ENCODE measurements at places on chromosomes 3 and 15.

DNA sequence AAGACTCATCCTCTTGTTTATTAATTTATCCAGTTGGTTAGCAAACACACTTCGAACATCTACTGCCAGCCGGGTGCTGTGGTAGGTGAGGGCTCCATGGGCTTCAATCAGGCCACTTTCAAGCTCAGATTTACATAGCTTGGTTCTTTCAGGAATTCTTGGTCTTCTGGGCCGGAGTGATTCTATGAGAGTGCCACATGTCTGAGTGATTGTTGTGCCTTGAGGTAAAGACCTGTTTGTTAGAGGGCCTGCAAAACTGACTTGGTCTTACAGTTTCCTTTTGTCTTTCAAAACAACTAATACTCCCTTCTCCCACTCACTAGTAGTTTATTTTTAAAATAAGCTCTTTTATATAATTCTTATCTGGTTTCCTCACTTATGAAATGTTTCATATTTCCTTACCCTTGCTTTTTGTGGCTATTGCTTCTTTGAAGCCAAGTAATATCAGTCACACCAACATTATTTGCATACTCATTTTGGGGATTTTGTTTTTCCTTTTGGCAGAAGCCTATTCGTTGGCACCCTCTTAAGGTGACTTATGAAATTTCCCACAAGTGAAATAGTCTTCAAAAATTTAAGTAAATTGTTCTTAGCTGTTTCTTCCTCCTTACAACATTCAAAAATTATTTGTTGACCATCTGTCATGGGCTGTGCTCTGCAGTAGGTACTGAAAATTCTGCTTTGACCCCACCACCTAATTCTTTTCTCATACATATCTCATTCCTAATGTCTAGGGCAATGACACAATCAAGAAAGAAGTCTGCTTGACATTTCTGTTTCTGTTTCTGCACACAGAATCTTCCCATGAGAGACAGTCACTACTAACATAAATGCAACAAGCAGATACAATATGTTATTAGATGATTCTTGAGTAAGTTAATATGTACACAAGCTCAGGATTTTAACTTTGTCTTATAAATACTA lies 120.2 kb downstream of the LRRC28 start:
- no peak for DNase-seq

DNA sequence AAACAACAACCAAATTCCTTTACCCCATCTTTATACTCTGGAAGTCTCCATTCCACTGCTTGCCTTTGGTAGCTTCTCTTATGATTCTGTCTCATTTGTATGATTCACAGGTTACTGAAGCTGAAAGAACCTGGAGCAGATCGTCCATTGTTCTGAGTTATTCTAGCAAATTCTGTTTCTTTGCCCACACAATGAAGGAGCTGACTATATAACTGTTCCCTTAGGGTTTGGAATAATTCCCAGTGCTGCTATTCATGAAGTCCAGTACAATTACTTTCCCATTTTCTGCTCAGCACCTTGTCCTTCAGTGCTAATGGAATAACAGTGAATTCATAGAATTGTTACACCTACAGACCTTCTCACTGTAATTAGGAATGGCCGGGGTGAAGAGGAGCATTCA lies 167.8 kb downstream of the CHST2 start:
- DNase-seq, result no peak

DNA sequence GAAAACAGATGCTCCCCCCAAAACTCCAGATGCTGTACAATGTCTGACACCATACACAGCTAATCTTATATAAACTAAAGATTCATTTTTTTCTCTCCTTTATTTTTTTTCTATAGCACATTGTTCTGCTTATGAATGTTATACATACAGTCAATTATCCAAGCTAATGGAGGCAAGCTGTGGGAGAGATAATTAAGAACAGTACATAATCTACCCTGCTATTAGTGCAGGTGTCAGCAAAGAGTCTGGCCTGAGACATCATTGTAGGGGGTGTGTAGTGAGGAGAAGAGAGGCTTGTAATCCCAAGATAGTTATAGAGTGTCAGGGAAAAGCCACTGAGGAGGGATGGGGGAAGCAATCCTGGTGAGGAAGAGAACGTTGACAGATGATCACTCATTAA lies 25.4 kb upstream of the CHMP2B start:
- DNase-seq, result no peak

DNA sequence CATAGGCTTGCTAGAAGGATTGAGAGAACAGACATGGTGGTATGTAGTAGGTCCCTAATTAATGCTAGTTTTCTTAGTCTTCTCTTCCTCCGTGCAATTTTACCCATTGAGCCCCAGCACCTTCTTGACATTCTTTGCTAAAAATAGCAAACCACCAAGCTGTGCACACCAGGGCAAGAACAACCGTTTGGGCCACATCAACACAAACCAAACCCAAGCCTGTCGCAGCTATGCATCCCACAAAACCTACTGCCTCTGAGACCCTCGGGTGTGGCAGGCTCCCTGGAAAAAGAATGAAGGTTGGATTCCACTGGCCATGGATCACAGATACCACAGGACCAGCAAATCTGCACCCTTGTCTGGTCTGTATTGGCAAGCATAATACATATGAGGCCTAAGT lies 27.1 kb downstream of the HEG1 start:
- no peak for DNase-seq

DNA sequence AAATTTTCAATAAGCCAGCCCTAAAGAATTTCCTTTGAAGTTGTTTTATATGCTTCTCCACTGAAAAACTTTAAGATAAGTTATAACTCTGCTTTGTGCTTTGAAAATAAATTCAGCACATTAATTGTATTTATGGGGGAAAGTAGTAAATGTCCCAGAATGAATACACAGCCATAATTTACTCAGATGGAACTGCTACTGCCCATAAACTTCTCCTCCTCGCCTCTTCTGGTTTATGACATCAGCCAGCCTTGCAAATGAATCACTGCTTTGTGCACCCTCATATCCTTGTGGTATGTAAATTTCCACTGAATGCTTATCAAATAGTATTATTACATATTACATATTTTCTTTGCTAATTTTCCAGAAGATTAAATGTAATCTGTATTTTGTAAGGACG lies 302.0 kb downstream of the DIPK2A start:
- no peak for DNase-seq

DNA sequence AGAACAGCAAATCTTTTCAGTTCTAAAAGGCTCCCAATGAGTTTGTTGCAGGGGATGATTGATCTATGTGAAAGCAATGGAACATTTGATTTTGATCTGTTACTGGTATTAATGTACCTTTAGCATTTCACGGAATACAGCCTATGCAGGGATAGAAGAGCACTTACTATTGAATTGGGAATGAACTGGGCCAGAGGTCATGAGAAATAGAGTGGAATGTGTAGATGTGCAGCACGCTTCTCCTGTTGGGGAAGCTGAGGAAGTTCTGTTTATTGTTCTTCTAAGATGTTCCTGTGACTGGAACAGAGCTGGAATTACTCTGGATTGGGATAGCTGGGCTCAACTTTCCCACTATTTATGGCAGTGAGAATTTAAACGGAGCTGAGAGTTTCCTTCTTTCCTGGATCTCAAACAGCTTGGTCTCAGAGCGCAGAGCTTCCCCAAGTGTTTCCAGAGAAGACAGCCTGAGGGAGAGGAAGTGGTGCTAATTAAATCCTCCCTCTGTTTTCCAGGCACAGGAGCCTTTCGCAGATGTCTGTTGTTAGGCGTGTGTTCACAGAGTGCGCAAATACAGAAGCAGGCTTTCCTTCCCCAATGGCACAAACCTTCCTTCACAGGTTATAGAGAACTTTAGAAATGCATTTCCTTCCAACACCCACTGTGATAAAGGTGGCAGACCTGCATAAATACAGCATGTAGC lies 32.5 kb downstream of the TPRG1 start:
- DNase-seq, result no peak

- no peak for DNase-seq
These were observed 30.0 kb upstream of the NR2E3 start for GRCh38 chr15:71780115-71780976.

- DNase-seq, result no peak
These were observed 227.7 kb upstream of the ZPLD1 start for GRCh38 chr3:102207151-102207571.

- no peak for DNase-seq
These were observed 156.2 kb upstream of the MEF2A start for GRCh38 chr15:99409560-99409959.

GRCh38 chr3:185207931-185208746 lies 45.7 kb downstream of the EHHADH start:
- DNase-seq, result no peak

DNA sequence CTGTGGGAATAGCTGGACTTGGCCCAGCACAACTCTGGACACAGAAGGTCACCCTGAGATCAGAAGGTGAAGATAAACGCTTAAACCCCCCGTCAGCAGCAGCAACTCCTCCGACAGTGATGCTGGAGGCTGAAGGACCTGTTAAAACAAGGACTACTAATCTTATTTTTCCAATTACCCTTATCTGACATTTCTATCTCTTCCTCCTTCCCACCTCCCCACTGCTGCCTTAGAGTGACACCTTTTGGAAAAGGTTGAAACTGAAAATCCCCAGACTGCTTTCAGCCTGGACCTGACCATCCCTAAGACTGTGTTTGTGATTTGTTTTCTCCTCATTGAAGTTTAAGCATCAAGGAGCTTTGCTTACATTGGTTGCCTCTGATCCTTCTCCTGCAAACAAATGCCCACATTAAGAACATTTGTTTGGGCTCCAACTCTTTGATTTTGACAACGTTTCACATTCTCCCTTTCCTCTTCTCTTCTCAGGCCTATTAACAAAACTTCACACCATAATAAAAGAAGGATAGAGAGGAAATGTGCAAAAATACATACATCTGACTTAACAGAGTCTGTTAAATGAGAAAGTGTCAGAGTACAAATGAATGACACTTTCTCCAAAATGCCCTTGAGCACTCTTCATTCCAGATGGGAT lies 410.6 kb upstream of the WNT5A start:
- no peak for DNase-seq

DNA sequence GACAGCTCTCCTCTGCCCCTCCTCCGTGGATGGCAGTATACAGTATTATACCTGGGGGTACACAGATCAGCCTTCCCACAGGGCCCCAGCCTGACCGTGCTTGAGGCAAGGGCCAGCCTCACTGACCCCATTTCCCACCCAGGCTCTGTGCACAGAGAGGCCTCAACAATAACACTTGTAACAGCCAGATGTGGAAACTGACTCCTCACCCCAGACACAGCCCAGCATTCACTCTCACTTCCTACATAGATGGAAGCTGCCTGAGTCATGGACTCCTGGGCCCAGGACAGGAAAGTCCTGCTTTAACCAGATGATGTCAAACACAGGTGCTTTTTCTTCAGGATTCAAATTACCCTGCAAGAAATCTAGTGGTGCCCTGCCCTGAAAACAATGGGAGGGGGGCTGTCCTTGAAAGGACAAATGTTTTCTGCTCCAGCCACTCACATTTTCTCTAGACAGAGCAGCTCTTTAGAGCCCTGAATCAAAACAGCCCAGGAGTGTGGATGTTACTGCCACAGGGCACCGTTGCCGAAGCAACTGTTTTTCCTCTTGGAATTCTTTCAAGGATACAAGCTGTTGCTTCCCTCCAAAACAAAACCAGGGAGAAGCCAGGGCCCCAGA lies 16.4 kb downstream of the CCDC12 start:
- no peak for DNase-seq

GRCh38 chr3:72679540-72680198 lies 168.6 kb downstream of the SHQ1 start:
- DNase-seq, result no peak

- DNase-seq, result no peak
These were observed 80.3 kb upstream of the PRTG start for GRCh38 chr15:55823191-55823670.

- DNase-seq, result no peak
These were observed 33.5 kb downstream of the HMCES start for GRCh38 chr3:129312021-129312639.

- DNase-seq, result no peak
These were observed 871.9 kb upstream of the GBE1 start for GRCh38 chr3:82633319-82633718.

- no peak for DNase-seq
These were observed 228.3 kb downstream of the ABHD5 start for GRCh38 chr3:43919029-43919428.

- DNase-seq, result no peak
These were observed 135.7 kb upstream of the IL12A start for GRCh38 chr3:159852821-159853505.

- no peak for DNase-seq
These were observed 63.6 kb downstream of the OSTN start for GRCh38 chr3:191262650-191263049.

DNA sequence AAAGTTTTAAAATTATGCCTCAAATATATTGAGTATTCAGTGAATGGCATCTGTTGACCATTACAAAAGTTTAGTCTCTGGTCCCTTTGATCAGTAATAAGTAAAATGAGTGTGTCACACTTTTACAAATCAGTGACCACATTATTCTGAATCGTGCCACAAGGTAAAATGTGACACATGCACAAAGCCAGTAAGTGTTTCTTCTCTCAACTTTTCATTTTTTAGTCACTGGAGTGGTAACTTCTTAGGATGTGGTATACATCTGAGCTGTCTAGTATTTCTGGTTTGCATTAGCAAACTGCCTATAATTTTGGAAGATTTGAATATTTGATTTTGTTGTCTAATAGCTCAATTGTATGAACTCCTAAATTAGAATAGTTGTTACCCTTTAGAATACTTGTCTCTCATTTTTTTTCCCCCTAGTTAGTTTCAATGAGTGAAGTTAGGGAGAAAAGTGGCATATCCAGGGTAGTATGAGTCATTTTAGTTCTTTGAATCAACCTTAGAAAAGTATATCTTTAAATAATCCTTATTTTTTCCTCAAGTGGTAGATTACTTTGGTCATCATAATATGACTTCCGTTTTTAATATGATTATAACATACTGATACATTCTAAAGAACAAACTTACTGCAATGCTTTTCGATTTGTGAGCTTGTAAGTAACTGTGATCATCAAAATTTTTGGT lies 18.1 kb downstream of the DNAJC13 start:
- no peak for DNase-seq

GRCh38 chr3:103963599-103963998 lies 1403.1 kb upstream of the ALCAM start:
- DNase-seq, result no peak

GRCh38 chr15:68792901-68793766 lies 27.6 kb downstream of the ANP32A start:
- no peak for DNase-seq

GRCh38 chr3:67064105-67064504 lies 66.0 kb downstream of the KBTBD8 start:
- DNase-seq, result no peak

DNA sequence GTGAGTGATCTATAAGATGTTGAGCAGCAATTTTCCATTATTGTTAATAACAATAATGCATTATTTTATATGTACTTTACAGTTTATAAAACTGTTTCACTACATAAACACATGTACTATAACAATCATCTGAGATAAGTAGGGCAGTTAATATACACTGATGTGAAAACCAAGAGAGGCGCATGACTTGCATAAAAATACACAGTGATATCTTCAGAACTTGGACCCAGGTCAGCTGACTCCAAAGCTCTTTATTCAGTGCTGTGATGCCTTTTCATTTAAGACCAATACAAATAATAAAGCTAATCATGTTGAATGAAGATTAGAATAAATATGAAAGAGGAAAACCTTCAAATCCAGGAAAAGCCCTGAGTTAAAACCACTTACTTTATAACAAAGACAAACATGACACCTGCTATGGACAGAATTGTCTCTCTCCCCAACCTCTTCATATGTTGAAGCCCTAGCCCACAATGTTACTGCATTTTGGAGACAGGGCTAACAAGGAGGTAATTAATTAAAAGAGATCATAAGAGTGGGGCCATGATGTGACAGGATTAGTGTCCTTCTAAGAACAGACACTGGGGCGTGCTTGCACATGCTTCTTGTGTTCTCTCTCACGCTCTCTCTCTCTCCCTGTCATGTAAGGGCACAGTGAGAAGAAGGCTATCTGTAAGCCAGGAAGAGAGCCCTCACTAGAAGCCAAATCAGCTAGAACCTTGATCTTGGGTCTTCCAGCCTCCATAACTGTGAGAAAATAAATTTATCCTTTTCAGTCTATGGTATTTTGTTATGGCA lies 55.8 kb upstream of the TSPAN3 start:
- DNase-seq, result no peak

Data from activated CD4-positive, alpha-beta T cell treated with anti-CD3 and anti-CD28 coated beads for 1 hour (primary cell).